ENCODE measurements at places on chromosomes 3 and 15.

DNA sequence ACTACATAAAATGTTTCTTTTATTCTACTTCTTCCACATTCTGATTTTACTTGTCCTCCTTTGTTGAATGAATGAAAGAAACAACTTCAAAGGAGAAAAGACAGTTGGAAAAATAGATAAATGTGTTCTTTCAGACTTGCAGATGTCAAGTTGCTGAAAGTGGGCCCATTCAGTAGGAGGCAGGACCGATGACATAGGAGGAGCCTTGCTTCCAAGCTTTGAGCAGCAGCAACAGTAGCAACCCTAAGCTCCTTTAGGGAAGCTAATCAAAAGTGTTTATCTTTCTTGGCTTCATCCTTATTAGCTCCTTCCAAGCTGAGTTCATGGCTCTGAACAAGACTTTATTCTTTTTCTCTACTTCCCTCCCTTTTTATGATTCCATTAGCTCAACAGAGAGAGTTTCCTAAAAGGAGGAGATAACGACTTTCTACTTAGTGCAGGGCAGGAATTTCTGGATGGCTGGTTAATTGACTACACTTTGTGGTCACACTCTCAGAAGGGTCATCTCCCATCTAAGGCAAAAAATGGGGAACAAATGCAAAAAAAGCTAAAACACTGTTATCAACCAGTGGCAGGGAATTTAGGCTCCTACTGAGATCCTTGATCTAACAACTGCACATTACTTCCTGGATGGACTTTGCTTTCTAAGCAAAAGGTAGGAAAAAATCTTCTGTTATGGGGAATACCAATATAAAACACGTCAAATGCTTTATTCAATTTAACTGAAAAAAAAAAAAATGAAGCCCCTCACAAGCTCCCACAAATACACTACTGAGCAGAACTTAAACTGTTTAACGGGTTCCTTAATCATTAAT, 4.8 kb downstream of the MORC1 start:
- DNase-seq: no peak

- DNase-seq: peak; percentile 13
These were observed 2.1 kb upstream of the ARMC8 start for GRCh38 chr3:138184994-138185393.

DNA sequence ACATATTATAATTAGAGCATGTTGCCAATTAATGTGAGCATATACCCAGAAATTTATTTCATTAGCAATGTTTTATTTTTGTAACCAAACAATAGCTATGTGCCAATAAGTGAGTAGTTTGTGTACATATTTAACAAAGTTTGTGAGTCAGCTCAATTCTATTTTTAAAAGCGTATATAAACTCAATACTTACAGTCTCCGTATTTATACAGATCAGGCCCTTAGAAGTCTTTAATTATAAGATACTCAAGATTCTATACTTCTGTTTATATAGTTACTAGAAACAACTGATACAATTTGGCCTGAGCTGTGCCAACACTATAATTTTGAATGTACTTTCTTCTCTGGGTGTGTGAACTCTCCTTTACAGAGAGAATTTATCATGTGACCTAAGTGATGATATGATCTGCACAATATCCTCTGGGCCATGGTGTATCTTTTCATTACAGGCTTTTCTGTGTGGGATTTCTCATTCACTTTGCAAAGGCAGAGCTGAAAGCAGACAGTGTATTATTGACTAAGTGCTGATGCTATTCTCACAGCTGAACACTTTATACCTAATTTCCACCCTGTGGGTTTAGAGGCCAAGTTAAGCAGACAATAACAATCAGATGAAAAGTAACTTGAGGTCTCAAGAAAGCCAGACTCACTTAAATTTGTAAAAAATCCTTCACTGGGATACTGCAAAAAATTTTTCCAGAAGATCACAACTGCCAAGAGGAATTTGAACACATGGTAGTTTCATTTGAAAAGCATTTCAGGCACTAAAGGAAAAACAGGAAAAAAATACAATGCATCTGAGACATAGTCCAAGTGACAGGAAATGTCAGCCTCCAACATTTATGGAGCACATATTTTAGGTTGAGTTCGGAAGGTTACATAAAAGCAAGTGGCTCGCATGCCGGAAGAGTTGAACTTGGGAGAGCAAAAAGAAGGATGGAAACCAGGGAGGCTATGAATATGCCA, 277.9 kb upstream of the SEMA6D start:
- no peak for DNase-seq

GRCh38 chr3:153285194-153285641, 123.2 kb downstream of the RAP2B start:
- DNase-seq: peak; percentile 55

DNA sequence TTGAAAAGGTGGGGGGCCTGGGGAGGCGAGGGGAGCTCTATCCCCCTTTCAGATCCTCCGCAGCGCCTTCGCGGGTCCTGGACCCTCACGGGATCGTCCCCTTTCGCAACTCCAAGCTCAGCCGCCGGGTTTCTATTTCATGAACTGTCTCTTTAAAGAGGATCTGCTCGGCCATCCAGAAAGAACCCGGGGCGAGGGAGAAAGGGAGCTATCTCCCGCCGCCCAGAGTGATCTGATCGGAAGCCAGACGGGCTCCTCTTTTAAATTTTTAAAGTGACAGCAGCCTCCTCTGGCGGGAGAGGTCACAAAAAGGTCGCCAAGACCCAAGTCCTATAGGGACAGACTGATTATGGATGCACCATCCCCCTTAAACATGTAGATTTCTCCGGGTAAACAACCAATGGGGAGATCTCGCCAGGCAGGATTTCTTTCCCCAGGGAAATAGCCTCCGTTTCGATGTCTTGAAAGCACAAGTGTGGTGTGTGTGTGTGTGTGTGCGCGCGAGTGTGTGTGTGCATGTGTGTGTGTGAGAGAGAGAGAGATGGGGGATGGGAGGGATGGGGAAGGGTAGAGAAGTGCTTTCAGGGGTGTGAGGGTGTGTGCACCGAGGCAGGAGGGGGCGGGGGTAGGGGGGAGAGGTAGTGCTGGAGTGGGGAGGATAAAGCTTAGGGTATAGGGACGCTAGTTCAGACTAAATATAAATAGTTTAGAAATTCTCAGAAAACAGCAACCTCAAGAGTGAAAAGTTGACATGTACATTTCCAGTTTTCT, 516.1 kb downstream of the MECOM start:
- DNase-seq: peak; percentile 85

DNA sequence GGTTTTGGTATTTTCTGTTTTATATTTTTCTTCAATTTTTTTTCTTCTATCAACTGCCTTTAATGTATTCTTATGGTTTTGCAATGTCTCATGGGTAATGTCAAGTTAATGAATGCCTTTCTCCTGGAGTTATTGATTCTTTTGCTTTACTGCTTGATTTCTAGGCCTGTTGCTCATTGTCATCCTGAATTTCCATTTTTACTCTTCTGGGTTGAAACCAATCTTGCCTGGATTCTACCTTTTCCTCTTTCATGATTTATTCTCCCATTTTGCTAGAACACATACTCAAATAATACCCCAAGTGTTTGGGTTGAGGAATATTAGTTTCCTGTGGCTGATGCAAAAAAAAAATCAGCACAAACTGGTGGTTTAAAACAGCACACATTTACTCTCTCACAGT, 315.2 kb upstream of the PDZRN3 start:
- no peak for DNase-seq
